ENCODE measurements at places on chromosomes 2 and 18.

GRCh38 chr2:216665717-216666116 lies 29.6 kb downstream of the IGFBP5 start:
- no peak for DNase-seq

GRCh38 chr18:8991155-8991554 lies 111.3 kb upstream of the NDUFV2 start:
- no peak for DNase-seq

DNA sequence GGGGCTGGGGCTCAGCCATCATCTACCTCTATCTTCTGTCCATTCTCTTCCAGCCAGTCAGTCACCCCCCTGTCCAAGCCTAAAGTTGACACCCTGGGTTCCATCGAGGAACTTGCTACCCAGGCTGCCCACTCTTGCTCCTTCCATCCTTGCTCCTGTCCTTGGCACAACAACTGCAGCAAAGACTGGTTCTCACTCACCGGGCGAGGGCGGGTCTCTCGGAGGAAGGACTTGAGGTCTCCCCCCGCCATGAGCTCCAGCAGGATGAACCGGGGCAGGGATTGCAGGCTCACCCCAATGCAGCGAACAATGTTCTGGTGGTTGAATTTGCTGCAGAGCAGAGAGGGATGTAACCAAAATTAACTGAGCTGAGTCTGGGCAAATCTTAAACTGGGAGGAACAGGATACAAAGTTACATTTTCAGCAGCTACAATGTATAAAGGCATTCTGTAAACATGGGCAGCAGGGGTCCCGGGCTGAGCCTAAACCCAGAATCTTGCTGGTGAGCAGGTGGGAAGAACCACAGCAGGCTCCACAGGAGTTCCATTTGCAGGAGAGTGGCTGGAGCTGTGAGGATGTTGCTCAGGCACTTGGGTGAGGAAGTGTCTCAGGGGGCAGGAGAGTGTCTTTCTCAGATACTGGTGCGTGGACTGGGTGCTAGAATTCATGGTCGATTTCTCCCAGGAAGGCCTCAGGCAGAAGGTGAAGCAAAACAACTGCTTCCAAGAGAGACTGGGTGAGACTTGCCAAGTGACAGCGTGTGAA lies 105.5 kb downstream of the CLIP4 start:
- DNase-seq: no peak

- no peak for DNase-seq
Observed at GRCh38 chr2:160408173-160408958, 85.2 kb downstream of the RBMS1 start.

DNA sequence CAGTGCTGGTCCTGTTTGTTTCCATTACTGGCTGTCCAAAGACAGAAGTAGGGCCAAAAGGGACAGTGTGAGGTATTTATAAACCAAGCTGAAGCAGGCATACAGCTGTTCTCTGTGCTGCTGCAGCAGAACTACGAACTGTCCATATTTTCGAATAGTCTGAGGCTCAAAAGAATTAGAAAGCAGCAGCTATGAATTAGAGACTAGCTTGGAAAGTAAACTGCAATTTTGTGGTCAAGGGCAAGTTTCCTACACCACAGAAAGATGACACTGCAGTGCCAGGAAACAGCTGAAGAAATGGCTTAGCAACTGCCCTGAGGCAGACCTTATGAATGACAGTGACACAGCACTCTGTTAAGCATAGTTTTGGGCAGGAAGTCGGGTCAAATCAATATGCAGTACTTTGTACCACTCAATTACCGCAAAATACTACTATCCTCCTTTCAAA lies 125.3 kb downstream of the TMEM131 start:
- no peak for DNase-seq

All from T follicular helper cell (primary cell).